GM13977 (cell line): ENCODE measurements at places on chromosomes 3 and 15.
A peak's percentile ranks its signal among the peaks of the same experiment; 100 is the strongest.

DNA sequence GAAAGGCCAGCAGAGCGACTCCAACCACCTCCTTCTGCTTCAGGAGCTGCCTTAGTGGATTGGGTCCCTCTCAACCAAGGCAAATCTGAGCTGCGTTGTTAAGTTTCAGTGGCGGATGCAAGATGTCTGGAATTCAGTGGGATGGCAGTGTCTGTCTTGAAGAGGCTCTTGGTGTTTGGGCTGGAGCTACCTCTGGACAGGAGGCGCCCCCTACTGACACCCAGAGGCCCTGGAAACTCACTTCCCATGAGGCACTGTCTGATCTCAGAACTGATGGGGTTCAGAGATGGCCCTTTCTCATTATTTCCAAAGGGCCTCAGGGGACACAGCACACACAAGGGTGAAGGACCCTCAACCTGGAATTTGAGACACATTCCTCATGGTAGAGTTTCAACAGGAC lies 6.0 kb upstream of the SLC28A1 start:
- peak; percentile 77 for DNase-seq

DNA sequence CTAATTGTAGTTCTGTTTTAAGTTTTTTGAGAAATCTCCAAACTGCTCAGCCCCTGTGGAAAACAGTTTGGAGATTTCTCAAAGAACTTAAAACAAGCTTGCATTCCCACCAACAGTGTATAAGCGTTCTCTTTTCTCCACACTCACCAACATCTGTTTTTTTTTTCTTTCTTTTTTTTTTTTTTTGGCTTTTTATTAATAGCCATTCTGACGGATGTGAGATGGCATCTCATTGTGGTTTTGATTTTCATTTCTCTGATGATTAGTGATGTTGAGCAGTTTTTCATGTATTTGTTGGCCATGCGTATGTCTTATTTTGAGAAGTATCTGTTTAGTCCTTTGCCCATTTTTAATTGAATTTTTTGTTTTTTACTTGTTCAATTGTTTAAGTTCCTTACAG lies 73.1 kb upstream of the COL8A1 start:
- DNase-seq = no peak

- DNase-seq = no peak
Measured at GRCh38 chr3:193021506-193022010, 103.9 kb upstream of the MB21D2 start.

DNA sequence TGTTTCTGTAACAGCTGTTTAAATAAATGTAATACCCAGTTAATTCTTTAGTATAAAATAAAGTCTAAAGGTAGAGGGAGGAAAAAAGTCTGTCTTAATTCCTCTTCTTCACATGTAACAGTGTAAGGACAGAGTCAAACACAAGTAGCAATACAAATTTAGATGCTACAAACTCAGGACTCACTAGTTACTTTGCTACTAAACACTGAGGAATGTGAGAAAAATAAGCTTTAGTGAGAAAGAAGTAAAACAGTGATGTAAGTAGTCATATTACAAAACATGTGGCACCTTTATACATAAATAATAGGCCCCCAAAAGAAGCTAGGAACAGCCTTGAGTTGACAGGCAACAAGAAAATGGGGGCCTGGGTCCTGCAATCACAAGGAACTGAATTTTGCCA lies 113.0 kb downstream of the TBC1D5 start:
- DNase-seq = no peak

- DNase-seq = no peak
Measured at GRCh38 chr3:123546133-123546755, 38.6 kb downstream of the HACD2 start.

- no peak for DNase-seq
Measured at GRCh38 chr3:57268416-57268815, 24.1 kb downstream of the ASB14 start.
